ENCODE measurements at places on chromosomes 11 and 22. TPM values are rescaled to one million over a fixed set of nuclear protein-coding genes. Genes with fewer than 3 reads are reported as not detected.

HSCB gene
- total RNA-seq, result 10.3 TPM

- no peak for DNase-seq
Observed at GRCh38 chr22:16969508-16970327, 38.3 kb downstream of the GAB4 start.

ARL2 gene
- total RNA-seq, result 95.4 TPM

TP53I11 gene
- total RNA-seq, result 51.2 TPM

UBQLNL gene
- 0.74 TPM for total RNA-seq

- DNase-seq, result no peak
Observed at GRCh38 chr22:44225091-44225689, 44.5 kb downstream of the PARVG start.

DNA sequence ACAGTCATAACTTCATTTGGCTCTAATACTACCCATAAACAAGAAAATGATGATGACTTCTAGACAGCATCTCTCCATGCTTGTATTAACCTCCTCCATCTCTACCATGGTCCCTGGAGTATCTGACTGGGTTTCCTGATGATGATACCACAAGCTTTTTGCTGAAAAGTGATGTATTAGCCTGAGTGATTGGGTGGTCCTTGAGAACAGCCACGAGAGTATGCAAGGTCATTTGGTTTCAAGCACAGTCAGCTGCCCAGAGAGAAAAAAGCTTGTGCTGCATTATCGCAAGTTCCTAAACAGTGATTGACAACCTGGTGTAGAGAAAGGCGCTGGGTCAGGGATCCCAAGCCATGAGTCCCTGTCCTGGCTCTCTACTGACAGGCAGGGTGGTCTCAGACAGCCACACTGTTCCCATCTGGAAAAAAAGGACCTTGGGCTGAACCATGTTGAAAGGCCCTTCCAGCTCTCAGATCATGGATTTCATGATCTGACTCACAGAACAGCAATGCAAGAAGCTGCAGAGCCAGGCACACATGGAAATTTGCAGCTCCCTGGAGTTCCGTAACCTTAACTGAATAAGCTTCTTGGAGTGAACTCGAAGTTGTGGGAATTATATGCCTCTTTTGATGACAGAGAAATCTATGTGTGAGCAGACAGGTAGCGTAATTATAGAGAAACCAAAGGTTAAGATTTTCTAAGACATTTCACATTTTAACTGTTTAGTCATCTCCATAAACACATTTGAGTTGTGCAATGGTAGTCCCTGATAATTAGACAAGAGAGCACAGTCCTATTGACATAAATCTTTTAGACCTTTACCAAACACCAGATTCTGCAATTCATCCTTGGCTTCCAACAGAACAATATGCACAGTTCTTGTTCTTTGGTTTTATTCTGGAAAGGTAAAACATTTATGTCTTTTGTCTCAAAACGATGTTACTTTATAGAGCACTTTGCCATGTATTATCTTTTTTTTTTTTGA lies 54.1 kb upstream of the UBASH3B start:
- DNase-seq, result no peak

Measured in lung (tissue), 17 donors.